Ureter (tissue), 1 donor: ENCODE measurements at places on chromosomes 4 and X.

DNA sequence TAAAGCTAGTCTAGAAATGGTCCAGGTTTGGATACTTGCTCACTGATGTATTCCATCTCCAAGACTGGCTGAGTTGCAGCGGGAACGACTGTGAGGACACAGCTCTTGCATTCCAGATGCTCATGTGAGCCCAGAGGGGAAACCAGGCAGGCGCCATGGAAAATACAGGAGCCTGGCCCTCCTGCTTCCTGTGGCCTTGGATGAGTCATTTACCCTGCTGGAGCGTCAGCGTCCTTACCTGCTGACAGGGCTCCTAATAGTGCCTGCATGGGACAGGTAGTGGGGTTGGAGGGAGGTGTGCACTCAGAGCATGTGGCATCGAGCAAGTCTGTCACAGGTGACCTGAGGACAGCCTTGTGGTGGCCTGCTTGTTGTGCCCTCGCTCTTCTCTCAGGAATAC is 69.4 kb downstream of the NSG1 start:
- DNase-seq = no peak

GRCh38 chr4:125750828-125751466 is 436.2 kb downstream of the FAT4 start:
- DNase-seq = no peak

- DNase-seq = no peak
Observed at GRCh38 chr4:96342196-96342595, 502.3 kb downstream of the PDHA2 start.

GRCh38 chrX:5051831-5052491 is 1176.7 kb downstream of the NLGN4X start:
- peak; percentile 58 for DNase-seq

DNA sequence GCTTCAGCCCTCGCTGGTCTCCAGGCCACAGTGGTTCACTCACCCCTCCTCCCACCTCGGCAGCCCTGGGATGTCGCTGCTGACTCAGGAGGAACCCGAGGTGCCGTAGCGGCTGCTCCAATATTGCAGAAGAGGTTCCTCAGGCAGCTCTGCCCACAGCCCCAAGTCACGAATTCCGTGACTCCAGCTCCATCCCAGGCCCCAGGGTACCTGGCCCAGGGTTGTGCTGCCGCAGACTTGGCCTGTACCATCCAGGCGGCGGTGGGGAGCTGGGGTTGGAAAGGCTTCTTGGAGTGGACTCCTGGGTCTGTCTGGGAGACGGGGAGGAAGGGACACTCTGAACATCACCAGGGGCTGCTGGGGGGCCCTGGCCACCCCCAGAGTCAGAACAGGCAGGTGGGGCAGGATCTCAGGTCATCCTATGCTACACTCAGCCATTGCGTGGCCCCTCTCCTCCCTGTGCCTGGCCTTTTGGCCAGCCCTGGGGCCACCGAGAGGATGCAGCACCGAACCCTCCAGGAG is 728 bp upstream of the HGFAC start:
- no peak for DNase-seq
